Mesothelial cell of epicardium (in vitro differentiated cells): ENCODE measurements at places on chromosomes 3 and 15.
A peak's percentile ranks its signal among the peaks of the same experiment; 100 is the strongest.

- no peaks in the 10 kb centered on the region for H3K36me3 ChIP-seq
- H3K27ac ChIP-seq = no peak overlapping the region
- peaks cover 20% of the 10 kb centered on the region for H3K4me1 ChIP-seq
- DNase-seq = no peak
- H3K27me3 ChIP-seq = no peaks in the 10 kb centered on the region
- no peak overlapping the region for H3K4me3 ChIP-seq
Measured at GRCh38 chr3:13569641-13570390, 20.9 kb downstream of the FBLN2 start.

- no peak for DNase-seq
- H3K4me1 ChIP-seq = peaks cover 4% of the 10 kb centered on the region
- H3K27ac ChIP-seq = no peak overlapping the region
- H3K27me3 ChIP-seq = peaks cover 31% of the 10 kb centered on the region
- H3K4me3 ChIP-seq = no peak overlapping the region
Measured at GRCh38 chr3:123423031-123423430, 25.9 kb downstream of the ADCY5 start.

GRCh38 chr15:41631880-41632470, 28.2 kb upstream of the MGA start:
- H3K27me3 ChIP-seq = no peaks in the 10 kb centered on the region
- H3K36me3 ChIP-seq = peaks cover 1% of the 10 kb centered on the region
- no peak overlapping the region for H3K4me3 ChIP-seq
- H3K27ac ChIP-seq = peak overlapping the region; percentile 59
- H3K4me1 ChIP-seq = peaks cover 33% of the 10 kb centered on the region

DNA sequence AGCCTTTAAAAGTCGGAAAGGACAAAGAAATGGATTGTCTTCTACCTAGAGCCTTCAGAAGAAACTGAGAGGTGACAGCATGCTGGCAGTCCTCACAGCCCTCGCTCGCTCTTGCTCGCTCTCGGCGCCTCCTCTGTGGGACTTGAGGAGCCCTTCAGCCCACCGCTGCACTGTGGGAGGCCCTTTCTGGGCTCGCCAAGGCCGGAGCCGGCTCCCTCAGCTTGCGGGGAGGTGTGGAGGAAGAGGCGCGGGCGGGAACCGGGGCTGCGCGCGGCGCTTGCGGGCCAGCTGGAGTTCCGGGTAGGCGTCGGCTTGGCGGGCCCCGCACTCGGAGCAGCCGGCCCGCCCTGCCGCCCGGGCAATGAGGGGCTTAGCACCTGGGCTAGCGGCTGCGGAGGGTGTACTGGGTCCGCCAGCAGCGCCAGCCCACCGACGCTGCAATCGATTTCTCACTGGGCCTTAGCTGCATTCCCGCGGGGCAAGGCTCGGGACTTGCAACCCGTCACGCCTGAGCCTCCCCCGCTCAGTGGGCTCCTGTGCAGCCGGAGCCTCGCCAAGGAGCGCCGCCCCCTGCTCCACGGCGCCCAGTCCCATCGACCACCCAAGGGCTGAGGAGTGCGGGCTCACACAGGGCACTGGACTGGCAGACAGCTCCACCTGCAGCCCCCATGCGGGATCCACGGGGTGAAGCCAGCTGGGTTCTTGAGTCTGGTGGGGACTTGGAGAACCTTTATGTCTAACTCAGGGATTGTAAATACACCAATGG, 953.8 kb upstream of the GBE1 start:
- H3K36me3 ChIP-seq = no peaks in the 10 kb centered on the region
- no peak overlapping the region for H3K4me3 ChIP-seq
- no peaks in the 10 kb centered on the region for H3K27me3 ChIP-seq
- DNase-seq = no peak

DNA sequence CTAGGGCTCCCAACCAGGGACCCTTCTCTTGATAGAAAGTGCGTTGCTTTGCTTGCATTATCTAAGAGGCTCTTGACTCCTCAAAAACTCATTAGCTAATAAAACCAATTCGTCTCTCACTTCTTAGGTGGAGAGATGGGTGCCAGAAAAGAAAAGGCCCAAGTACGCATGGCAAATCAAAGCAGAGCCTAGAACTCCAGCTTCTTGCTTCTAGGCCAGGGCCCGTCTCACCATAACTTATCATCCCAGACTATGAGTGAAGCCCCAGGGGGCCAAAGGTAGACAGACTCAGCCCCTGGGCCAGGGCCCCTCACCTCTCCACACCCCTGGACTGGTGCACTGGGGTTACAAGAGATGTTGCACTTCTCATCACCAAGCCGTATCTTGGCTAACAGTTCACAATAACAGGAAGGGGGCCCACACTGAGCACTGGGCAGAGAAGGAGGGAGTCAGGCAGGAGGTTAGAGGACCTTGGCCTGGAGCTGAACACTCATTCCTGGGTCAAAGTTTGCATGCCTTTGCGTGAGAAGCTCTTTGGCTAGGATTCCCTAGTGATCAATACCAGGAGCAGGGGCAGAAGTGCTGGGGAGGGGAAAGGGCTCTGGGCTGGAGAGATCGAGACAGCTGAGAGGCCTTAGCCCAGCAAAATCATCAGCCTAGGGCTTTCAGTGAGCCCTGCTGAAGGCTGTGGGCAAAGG, 5.4 kb upstream of the CYP1A1 start:
- DNase-seq = no peak
- no peaks in the 10 kb centered on the region for H3K36me3 ChIP-seq
- H3K27ac ChIP-seq = no peak overlapping the region
- no peak overlapping the region for H3K4me3 ChIP-seq
- peaks cover 83% of the 10 kb centered on the region for H3K27me3 ChIP-seq
- H3K4me1 ChIP-seq = no peaks in the 10 kb centered on the region

GRCh38 chr3:182794455-182795388, 1.4 kb downstream of the ATP11B start:
- no peak for DNase-seq
- peaks cover 26% of the 10 kb centered on the region for H3K4me1 ChIP-seq
- H3K27ac ChIP-seq = peak overlapping the region; percentile 90
- H3K4me3 ChIP-seq = peak overlapping the region; percentile 87

- peaks cover 42% of the 10 kb centered on the region for H3K4me1 ChIP-seq
- H3K36me3 ChIP-seq = no peaks in the 10 kb centered on the region
- no peak overlapping the region for H3K27ac ChIP-seq
Measured at GRCh38 chr3:149579161-149579560, 78.7 kb downstream of the WWTR1 start.

DNA sequence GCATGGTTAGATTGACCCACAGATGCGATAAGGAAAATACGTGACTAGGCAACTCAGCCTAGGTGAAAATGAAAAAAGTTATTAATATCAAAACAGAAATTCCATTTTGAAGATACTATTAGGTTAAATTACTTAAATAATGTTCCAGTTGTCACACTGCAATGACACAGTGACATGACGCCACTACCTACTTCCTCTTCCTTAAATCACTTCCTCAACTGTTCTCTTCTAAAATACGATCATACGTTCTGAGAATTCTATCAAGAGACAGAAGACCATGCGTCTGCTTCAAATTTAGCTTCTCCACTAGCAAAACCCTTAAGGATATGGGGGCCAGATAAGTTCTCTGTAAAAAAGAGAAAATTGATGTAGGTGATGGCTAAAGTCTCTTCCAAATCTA, 18.2 kb downstream of the CMTM6 start:
- no peaks in the 10 kb centered on the region for H3K27me3 ChIP-seq
- peaks cover 26% of the 10 kb centered on the region for H3K36me3 ChIP-seq
- H3K27ac ChIP-seq = no peak overlapping the region
- peaks cover 12% of the 10 kb centered on the region for H3K4me1 ChIP-seq

DNA sequence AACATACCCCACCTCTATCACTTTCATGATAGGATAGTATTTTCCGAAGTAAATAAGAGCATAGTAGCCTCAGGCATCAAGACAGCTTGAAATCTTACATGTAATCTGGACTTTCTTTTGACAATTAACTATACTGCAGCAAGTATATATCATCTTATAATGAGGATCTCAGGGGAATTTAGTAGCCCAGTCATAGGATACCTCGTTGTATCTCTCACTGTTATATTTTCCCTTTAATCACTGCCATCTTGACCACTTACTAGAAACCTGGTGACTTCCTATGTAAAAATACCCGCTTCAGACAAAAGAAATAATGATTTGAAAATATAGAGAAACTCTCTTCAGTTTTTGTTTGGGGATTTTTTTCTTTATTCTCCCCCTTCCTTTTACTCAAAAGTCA, 88.2 kb downstream of the SERPINI1 start:
- no peak overlapping the region for H3K27ac ChIP-seq
- H3K4me3 ChIP-seq = no peak overlapping the region
- no peaks in the 10 kb centered on the region for H3K27me3 ChIP-seq
- H3K4me1 ChIP-seq = peaks cover 9% of the 10 kb centered on the region
